SJCRH30 (cell line): ENCODE measurements at places on chromosomes 5 and 9. TPM values are rescaled to one million over a fixed set of nuclear protein-coding genes. Genes with fewer than 3 reads are reported as not detected.

- H3K36me3 ChIP-seq: no peaks in the 10 kb centered on the region
- H3K4me1 ChIP-seq: no peaks in the 10 kb centered on the region
- no peak overlapping the region for H3K27ac ChIP-seq
- no peak for DNase-seq
Measured at GRCh38 chr5:79168031-79168430, 56.4 kb downstream of the BHMT start.

GRCh38 chr5:146540414-146540813, 24.4 kb upstream of the GPR151 start:
- peaks cover 6% of the 10 kb centered on the region for H3K27me3 ChIP-seq
- H3K27ac ChIP-seq: no peak overlapping the region
- DNase-seq: no peak

- no peaks in the 10 kb centered on the region for H3K4me1 ChIP-seq
- no peak overlapping the region for H3K4me3 ChIP-seq
- H3K36me3 ChIP-seq: no peaks in the 10 kb centered on the region
Measured at GRCh38 chr5:10984021-10984715, 223.1 kb upstream of the DAP start.

DNA sequence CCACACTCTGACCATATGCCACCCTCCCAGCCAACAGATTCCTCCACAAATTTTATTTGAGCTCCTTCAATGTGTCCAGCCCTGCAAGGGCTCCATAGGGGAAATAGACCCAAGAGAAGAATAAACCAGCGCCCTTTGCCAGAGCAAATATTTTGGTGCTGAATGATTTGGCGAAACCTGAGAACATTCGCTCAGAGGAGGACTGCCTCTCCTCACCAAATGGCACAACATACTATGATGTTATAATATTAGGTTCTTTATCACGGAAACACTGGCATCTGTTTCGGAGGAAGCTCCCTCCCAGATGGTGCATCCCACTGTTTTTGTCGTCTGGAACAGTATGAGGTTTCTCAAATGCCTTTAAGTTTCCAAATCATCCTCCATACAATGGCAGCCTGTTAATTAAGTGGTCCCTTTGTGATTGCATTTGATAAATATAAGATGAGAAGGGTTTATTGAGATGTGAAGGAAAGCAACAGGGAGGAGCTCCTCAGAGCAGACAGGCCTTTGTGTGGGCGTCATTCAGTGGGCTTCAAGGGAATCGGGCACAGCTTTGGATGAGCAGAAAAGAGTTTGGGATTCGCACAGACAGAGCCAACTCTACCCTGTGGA, 139.1 kb upstream of the ADRA1B start:
- peaks cover 6% of the 10 kb centered on the region for H3K27me3 ChIP-seq
- H3K4me1 ChIP-seq: no peaks in the 10 kb centered on the region
- H3K27ac ChIP-seq: no peak overlapping the region
- no peak overlapping the region for H3K4me3 ChIP-seq

DNA sequence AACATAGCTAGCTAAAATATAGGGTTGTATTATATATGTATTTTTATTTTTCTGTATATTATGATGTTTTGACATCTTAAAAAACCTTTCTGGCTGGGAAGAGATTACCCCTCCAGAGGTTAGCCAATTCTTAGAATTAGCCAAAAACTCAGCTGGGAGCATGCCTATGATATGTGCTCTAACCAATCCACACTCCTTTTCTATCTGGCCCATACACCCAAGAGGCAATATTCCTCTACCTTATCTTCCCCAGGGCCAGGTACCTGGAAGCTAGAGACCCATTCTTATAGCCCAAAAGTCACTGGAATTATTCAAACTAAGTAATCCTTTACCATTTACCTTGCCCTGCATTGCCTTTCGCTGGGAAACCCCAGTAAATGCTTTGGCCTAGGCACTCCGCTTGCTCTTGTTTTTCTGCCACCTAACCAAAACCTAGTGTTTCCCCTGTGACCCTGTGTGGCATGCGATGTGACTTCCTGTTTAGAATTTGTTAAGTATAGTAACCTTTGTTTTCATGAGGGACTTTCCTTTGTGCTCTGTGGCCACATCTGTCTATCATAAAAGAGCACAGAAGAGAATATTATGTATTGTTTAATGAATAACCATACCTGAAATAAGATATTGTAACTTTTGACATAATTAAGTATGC, 37.4 kb downstream of the CSNK1G3 start:
- no peak overlapping the region for H3K27ac ChIP-seq
- H3K36me3 ChIP-seq: peaks cover 19% of the 10 kb centered on the region
- no peaks in the 10 kb centered on the region for H3K27me3 ChIP-seq
- no peaks in the 10 kb centered on the region for H3K4me1 ChIP-seq
- H3K4me3 ChIP-seq: no peak overlapping the region

GRCh38 chr9:27358007-27358406, 61.1 kb upstream of the EQTN start:
- no peaks in the 10 kb centered on the region for H3K27me3 ChIP-seq
- H3K36me3 ChIP-seq: no peaks in the 10 kb centered on the region
- H3K4me1 ChIP-seq: no peaks in the 10 kb centered on the region
- no peak overlapping the region for H3K4me3 ChIP-seq
- DNase-seq: no peak
- H3K27ac ChIP-seq: no peak overlapping the region

DNA sequence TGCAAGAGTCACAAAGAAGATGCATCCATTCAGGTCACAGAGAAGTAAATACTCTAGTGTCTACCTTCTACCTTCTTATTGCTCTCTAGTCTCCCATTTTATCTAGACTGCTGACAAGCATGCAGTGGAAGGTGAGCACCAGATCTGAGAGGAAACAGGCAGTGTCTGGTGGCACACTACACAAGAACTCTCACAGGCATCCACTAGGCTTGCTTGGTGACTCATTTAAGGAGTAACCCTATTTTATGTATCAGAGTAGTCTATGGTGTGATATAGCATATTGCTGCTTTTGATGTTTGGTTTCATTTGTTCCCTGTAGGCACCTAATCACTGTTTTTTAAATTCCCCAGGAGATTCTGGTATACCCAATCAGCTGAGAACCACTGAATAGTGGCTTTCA, 1.6 kb upstream of the THBS4 start:
- H3K36me3 ChIP-seq: no peaks in the 10 kb centered on the region
- no peak overlapping the region for H3K4me3 ChIP-seq
- no peak overlapping the region for H3K27ac ChIP-seq
- no peaks in the 10 kb centered on the region for H3K27me3 ChIP-seq
- DNase-seq: no peak

DNA sequence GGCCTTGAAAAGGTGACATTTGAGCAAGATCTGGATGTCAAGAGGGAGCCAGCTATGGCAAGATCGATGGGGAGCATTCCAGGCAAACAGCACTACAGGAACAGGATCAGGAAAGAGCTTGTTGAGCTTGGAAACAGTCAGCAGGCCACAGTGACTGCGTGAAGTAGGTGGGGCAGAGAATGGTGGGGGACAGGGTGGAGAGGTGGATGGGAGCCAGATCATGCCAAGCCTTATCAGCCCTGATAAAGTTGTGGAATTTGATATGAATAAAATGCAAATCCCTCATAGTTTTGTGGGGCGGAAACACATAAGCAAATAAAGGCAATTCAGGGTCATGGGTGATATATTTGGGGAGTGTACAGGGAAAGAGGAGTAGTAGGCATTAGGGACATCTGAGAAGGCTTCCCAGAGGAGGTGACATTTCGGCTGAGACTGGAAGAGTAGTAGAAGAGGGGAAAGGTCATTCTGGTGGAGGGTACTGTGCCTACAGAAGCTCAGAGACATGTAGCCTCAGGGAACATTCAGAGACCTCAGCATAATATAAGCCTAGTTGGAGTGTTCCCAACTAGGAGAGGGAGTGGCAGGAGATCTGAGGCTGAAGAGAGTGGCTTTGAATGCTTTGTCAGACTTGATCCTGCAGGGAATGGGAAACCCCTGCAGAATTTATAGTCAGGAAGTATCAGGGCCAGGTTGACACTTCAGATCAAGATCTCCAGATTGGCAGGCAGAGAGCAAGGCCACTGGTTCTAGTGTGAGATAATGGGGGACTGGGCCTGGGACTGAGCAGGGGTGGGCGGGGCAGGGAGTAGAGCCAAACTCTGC, 9.7 kb upstream of the CYSTM1 start:
- no peak overlapping the region for H3K27ac ChIP-seq
- H3K36me3 ChIP-seq: no peaks in the 10 kb centered on the region
- DNase-seq: no peak
- no peaks in the 10 kb centered on the region for H3K4me1 ChIP-seq
- H3K4me3 ChIP-seq: no peak overlapping the region

GRCh38 chr9:34540827-34541226, 18.0 kb upstream of the ENHO start:
- DNase-seq: no peak
- H3K27me3 ChIP-seq: peaks cover 4% of the 10 kb centered on the region; the same call in 1 of the 2 replicates
- no peak overlapping the region for H3K27ac ChIP-seq
- H3K4me1 ChIP-seq: no peaks in the 10 kb centered on the region
- no peaks in the 10 kb centered on the region for H3K36me3 ChIP-seq

GRCh38 chr9:97857606-97858392, 4.8 kb downstream of the FOXE1 start:
- peaks cover 8% of the 10 kb centered on the region for H3K4me1 ChIP-seq
- H3K27me3 ChIP-seq: peaks cover 6% of the 10 kb centered on the region
- H3K27ac ChIP-seq: no peak overlapping the region
- no peaks in the 10 kb centered on the region for H3K36me3 ChIP-seq
- no peak overlapping the region for H3K4me3 ChIP-seq

DNA sequence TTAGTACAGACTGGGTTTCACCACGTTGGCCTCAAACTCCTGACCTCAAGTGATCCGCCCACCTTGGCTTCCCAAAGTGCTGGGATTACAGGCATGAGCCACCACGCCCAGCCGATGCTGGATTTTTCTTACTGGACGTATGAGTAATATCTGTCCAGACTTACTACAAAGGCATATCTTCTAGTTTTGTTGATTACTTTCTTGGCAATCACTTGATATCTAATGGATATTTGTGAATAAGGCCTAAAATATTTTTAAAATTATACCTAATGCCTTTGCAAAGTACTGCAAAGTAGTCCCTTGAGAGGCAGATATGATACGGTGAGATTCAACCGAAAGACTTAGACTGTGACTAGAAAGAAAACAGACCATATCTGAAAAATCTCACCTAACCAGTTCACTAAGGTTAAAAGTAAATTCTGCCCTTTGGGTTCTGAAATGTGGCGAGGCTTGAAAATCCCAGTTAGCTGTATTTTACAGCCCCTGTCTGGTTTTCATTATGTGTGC, 152.1 kb downstream of the GNAQ start:
- no peak overlapping the region for H3K27ac ChIP-seq
- no peak overlapping the region for H3K4me3 ChIP-seq
- no peaks in the 10 kb centered on the region for H3K36me3 ChIP-seq
- H3K4me1 ChIP-seq: peaks cover 33% of the 10 kb centered on the region

GRCh38 chr5:143657647-143658285, 154.2 kb upstream of the HMHB1 start:
- no peak overlapping the region for H3K4me3 ChIP-seq
- no peaks in the 10 kb centered on the region for H3K27me3 ChIP-seq
- no peaks in the 10 kb centered on the region for H3K36me3 ChIP-seq
- peaks cover 4% of the 10 kb centered on the region; the same call in 1 of the 2 replicates for H3K4me1 ChIP-seq
- H3K27ac ChIP-seq: no peak overlapping the region

DNA sequence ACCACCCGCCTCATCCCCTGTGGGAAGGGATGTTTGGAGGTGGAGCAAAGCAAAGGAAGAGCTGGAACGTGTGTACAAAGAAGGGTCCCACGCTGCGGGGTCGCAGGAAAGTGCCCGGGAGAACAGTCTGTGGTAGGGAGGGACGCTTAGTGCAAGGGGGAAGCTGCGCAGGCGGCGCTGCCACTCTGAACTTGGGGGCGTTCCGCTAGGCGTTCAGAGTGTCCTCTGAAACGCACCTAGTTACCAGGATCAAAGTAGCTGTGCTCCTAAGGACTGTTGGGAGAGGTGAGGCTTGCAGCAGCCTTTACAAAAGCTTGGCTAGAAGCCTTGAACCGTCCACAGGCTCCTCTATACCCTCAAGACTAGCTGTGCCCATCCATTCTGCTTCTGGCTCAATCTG, 29.3 kb upstream of the PDE8B start:
- no peak for DNase-seq
- H3K36me3 ChIP-seq: no peaks in the 10 kb centered on the region
- no peaks in the 10 kb centered on the region for H3K4me1 ChIP-seq
- H3K4me3 ChIP-seq: no peak overlapping the region

ZNF346 gene
- total RNA-seq: 24.7 and 27.8 TPM in 2 replicates

DNA sequence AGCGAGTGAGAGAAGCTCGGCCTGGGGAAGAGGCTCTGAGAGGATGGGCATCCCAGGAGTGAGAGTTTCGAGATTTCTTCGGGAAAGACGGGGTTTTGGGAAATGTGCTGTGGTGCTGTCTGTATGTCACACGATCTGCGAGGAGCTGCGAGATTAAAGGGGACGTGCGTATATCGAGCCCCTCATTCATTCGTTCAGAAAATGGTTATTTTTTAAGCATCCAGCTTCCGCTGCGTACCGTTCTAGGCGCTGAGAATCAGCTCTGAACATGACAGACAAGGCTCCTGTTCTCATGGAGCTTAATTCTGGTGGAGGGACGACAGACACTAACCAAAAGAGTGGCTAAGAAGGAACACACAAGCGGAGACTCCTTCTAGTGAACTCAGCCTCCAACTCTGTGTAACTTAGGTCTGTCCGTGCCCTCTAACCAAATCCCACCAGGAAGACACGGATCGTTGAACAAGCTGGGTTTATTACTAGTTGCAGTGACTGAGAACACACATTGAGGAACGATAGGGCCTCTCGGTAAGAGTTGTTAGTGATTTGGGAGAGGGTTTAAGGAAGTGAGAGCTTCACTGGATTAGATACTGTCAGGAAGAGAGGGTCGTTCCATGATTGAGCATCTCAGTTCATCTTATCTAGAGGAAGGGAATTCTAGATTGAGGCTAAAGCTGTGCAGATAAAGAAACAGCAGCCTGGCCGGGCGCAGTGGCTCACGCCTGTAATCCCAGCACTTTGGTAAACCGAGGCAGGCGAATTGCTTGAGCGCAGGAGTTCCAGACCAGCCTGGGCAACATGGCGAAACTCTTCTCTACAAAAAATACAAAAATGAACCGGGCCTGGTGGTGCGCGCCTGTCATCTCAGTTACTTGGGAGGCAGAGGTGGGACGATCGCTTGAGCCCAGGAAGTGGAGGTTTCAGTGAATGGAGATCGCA, 1.0 kb upstream of the FBXW11 start:
- no peaks in the 10 kb centered on the region for H3K36me3 ChIP-seq
- peak overlapping the region; percentile 91 for H3K27ac ChIP-seq
- no peaks in the 10 kb centered on the region for H3K27me3 ChIP-seq
- peak overlapping the region; percentile 96 for H3K4me3 ChIP-seq
- peaks cover 6% of the 10 kb centered on the region; the same call in 1 of the 2 replicates for H3K4me1 ChIP-seq

GRCh38 chr5:109485030-109485429, 75.3 kb upstream of the PJA2 start:
- DNase-seq: peak; percentile 73
- H3K36me3 ChIP-seq: no peaks in the 10 kb centered on the region
- no peaks in the 10 kb centered on the region; the same call in 1 of the 2 replicates for H3K4me1 ChIP-seq
- H3K27me3 ChIP-seq: no peaks in the 10 kb centered on the region

GRCh38 chr9:131447600-131447999, 53.7 kb downstream of the PRRC2B start:
- H3K4me3 ChIP-seq: no peak overlapping the region
- no peaks in the 10 kb centered on the region for H3K27me3 ChIP-seq
- no peak for DNase-seq
- H3K27ac ChIP-seq: no peak overlapping the region
- peaks cover 95% of the 10 kb centered on the region for H3K36me3 ChIP-seq

SLC6A7 gene
- not detected in 2 replicates for total RNA-seq

ALDH1A1 gene
- total RNA-seq: 1.0 and 1.6 TPM in 2 replicates
